ENCODE measurements at places on chromosomes 5 and 9.
A peak's percentile ranks its signal among the peaks of the same experiment; 100 is the strongest.

DNA sequence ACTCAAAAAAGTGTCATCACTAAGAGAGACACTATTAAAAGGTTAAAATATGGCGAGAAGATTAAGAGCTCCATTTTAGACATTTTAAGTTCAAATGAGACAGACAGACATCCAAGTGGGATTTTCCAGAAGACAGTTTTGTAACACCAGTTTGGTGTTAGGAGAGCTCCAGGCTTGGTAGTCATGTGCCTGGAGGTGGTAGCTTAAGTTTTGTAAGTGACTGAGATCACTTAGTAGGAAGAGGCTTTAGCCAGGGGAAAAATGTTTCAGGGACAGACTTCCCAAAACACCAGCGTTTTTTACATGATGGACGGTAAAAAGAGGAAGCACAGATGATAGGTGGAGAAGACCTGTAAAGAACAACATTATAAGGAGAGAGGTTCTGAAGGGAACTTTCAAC is 150.3 kb downstream of the GIN1 start:
- no peak for DNase-seq

DNA sequence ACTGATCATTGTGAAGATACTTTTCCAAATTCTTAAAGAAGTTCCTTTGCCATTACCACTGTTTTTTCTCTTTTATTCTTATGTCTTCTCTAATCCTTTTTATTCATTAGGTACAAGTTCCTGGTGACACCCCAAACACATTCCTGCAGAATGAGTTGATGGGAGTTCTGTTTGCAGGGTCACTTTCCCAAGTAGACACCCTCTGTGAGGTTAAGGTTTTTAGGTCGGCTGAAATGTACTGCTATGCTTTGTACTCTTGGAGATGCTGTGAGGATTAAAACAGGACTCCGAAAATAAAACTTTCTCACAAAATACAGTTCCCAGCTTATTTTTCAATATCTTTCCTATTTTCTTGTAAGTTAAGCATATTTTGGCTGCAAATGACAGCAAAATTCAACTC is 143.3 kb upstream of the TLE4 start:
- no peak for DNase-seq

DNA sequence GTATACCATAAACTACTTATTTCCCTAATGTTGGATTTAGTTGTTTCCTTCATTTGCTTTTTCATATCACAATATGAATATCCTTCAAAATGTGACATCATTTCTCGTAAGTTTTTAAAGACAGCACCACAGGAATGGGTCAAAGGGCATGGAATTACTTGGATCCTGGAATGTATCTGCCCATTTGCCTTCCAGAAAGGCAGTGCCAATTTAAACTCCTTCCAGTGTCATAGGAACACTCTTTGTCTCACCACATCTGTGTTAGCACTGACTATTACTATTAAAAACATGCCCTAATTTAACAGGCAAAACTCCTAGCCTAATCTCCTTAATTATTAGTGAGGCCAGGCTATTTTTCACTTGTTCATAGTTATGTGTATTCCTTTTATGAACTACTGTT is 58.0 kb downstream of the SPTLC1 start:
- DNase-seq: peak; percentile 55

DNA sequence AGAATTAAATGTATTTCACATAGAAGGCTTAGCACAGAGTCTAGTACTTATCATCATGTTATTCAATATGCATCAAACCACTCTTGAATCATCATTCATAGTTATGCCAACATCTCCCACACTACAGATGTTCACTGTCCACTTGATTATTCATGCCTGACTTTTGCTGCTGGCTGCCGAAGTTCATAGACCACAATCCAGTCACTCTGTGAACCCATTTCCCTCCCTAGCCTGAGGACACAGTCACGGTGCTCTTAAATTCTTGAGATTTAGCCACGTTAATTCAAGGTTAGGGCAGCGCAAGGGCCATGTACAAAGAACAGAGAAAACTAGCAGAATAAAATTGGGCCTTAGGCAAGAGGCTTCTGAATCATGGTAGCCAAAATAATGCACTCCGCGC is 32.4 kb downstream of the ABCA1 start:
- peak; percentile 80 for DNase-seq

GRCh38 chr5:66875315-66875714 is 279.1 kb downstream of the MAST4 start:
- DNase-seq: peak; percentile 1

DNA sequence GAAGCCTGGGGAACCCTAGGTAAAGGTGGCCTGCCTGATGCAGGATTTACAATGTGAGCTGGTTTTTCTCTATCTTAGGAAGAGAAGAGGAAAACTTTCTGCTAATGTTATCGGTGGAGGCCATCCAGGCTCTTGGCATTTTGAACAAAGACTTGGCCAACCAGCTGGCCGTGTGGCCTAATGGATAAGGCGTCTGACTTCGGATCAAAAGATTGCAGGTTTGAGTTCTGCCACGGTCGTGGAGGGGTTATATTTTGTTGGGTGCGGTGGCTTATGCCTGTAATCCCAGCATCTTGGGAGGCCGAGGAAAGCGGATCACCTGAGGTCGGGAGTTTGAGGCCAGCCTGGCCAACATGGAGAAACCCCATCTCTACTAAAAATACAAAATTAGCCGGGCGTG is 9.6 kb downstream of the C9orf152 start:
- no peak for DNase-seq

DNA sequence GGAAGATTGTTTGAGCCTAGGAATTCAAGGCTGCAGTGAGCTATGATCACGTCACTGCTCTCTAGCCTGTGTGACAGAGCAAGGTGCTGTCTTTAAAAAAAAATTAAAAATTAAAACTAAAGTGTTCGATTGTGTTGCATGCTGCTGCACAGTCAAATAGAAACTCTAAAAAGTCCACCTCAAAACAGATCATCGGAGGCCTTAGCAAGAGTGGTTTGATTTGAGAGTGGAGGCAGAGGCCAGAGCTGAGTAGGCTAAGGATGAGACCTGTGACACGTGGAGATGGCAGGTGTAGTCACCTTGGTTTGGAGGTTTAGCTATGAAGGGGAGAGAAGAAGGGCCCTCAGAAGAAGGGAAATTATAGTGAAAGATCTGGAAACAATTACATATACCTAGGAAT is 2.8 kb upstream of the PTPDC1 start:
- DNase-seq: no peak

DNA sequence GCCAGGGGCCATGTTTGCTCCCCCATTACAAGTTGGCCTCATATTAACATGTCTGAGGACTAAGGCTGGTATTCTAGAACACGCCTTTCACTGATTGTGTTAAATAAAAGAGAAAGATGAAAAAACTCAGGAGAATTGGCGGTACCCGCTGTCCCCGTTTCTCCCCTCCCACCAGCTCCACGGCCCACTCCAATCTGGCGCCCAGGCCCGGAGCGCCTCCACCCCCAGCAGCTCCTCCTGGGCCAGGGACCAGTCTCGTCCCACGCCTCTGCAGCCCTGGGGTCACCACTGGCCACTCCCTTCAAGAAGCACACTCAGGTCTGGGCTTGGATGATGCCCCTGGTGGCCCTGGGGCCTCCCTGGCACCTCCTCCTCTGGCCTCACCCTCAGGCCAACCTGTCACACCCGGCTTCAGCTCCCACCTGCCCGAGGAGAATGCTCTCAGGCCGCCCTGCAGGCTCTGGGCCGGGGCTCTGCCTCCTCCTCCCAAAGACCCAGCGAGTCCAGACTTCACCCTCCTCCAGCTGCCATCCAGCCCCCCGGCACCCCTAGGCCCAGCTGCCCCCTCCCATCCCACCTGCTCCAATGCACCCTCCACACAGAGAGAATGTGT is 133.0 kb upstream of the PPP1R26 start:
- peak; percentile 80 for DNase-seq

DNA sequence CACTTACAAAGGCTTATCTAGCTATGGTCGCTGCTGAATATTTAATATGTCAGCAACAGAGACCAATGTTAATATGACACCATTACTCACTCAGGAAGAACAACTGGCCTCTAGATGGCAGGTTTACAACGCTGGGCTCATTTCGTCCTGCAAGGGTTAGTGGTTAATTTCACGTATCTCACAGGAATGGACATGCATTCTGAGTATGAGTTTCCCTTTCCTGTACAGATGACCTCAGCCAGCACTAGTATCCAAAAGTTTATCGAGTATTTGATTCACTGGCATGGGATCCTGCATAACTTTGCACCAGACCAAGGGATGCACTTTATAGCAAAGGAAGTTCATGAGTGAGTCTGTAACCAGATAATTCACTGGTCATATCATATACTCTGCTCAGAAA is 8.7 kb upstream of the TRPC7 start:
- DNase-seq: no peak

GRCh38 chr9:105237246-105237645 is 7.2 kb upstream of the SLC44A1 start:
- no peak for DNase-seq

- DNase-seq: no peak
Measured at GRCh38 chr5:104084896-104085295, 522.3 kb upstream of the NUDT12 start.

- no peak for DNase-seq
Measured at GRCh38 chr9:96100385-96101300, 201.3 kb downstream of the HSD17B3 start.

- DNase-seq: peak; percentile 88
Measured at GRCh38 chr9:27086818-27087680, 22.0 kb upstream of the TEK start.

GRCh38 chr9:91647371-91647770 is 223.7 kb upstream of the NFIL3 start:
- no peak for DNase-seq

- no peak for DNase-seq
Measured at GRCh38 chr5:131947445-131947844, 2.0 kb upstream of the MEIKIN start.

- peak; percentile 15 for DNase-seq
Measured at GRCh38 chr9:6641961-6642360, 3.6 kb downstream of the GLDC start.

DNA sequence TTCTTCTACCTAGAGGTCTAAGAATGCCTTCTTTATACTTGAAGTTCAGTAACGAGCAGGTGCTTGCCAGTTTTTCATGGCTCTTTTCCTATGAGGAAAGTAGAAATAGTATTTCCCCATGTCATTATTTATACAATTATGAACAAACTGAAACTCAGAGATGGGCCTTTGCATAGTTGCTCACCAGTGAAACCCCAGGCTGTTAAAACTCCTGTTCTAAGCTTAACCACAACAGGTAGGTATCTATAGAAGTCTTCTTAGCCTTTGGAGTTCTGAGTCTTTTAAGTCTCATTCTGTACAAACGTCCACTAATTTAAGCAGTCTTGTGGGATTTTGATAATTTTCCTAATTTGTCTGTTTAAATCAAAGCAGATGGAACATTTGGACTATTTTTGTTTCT is 90.1 kb downstream of the STARD4 start:
- no peak for DNase-seq

- DNase-seq: no peak
Measured at GRCh38 chr9:94927762-94928670, 201.5 kb downstream of the AOPEP start.

GRCh38 chr9:123792501-123792900 is 137.4 kb downstream of the DENND1A start:
- DNase-seq: no peak

DNA sequence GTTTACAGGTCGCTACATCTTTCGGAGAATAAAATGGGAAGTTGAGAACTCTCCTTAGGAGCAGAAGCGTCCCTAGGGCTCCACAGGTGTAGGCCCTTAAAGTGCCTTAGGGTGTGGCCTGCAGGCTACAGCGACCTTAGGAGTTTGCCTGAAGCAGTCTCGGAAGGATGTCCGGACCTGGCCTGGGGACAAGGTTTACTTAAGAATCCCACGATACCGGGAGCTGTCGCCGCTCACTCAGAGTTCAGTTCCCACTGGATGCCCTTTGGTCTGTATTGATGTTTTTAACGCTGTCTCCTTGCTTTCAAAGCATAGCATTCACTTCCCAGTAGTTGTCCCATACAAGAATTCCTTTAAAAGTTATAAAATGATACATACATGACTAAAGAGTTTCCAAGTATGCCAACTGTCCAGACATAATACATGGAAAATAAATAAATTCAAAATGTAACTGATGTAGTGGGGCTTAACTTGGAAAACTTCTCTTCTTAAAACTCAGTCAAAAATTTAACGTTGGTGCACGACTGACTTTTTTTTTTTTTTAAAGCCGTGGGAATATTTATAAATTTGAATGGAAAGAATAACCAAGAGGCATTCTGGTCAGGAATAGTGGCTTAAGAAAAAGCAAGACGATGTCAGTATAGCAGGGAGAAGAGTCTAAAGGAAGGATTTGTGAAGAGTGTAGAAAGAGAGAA is 848 bp downstream of the RAD50 start:
- DNase-seq: peak; percentile 50

DNA sequence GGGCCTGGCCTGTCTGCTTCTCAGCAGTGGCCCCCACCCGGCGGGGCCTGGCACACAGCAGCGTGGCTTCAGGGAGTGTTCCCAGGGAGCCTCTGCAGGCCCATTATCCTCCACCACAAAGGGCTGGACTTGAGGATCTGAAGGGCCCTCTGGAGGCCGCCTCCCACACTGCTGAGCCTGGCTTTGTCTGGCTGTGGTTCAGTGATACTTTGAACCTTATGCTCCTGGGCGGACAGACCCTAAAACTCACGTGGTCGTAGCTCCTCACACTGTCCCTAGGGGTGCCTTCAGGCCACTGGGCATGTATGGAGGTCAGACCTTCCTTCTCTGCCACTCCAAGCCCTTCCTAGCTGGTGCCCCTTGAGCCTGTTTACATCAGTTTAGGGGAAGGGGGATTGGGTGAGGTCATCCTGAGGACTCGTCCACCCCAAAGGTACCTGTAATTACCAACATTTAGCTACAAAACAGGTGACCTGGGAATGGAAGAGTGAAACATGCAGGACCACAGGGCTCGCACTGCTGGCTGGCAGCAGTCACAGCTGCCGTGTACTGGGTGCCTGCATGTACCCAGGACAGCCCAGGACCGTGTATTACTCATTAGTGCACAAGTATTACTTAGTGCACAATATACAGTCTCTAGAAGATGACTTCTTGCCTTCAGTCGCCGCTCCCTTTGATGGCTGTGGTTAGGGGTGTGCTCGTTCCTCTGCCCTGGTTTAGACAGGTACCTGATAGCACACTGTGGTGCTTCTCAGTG is 8.5 kb downstream of the GRHPR start:
- no peak for DNase-seq

DNA sequence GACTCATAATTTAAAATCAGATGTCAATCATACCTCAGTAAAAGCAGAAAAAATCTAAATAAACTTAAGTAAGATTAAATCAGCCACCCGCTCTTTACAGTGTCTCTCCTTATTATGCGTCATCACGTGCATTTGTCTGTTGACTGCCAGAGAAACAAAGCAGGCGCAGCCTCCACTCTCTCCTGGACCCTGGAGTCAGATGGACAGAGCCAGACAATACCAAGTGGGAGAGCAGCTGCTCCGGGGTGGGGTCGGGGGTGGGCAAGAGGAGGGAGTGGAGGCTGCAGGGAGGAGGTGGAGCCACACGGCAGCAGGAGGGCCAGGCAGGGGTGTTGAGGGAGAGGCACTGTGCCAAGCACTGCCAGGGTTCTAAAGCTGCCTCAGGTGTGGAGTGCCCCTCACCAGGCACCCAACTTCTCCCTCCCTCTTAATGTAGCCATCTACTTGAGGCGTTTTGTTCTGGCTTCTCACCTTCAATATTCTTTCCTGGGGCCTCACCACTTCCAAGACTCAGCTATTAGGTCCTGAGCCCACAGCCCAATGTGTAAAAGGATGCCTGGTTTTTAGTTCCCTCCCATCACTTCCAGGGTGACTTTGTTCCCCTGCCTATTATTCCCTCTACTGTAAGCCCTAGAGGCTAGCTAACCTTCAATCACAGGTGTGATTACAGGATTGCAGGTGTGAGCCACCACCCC is 96.3 kb downstream of the GLDC start:
- no peak for DNase-seq

- no peak for DNase-seq
Measured at GRCh38 chr9:70398145-70398556, 16.3 kb downstream of the KLF9 start.

- no peak for DNase-seq
Measured at GRCh38 chr5:43569236-43569746, 12.4 kb upstream of the PAIP1 start.

Data from osteoblast (primary cell).